Stimulated activated CD8-positive, alpha-beta memory T cell treated with anti-CD3 and anti-CD28 coated beads, Interleukin-2, amount 100 ng/mL, for 1 hour (primary cell): ENCODE measurements at places on chromosomes 16 and 17.
A peak's percentile ranks its signal among the peaks of the same experiment; 100 is the strongest.

GRCh38 chr17:21474815-21475214, 98.7 kb downstream of the KCNJ12 start:
- no peak for DNase-seq

GRCh38 chr16:30018731-30019158, 4.3 kb upstream of the C16orf92 start:
- DNase-seq = no peak

DNA sequence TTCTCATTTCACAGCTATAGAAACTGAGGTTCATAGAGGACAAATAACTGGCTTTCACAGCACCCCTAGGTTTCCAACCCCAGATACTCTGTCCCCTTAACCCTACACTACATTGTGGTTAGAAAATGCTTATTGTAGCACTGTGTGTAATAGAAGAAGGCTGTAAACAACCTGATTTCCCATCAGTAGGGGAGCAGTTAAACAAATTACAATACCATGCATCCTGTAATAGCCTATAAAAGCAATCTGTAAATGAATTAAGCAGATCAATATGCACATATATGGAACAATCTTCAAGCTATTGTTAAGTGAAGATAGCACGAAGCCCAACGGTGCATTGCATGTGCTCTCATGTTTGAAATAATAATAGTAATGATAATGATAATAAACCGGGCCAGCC, 39.2 kb upstream of the XPO6 start:
- no peak for DNase-seq

DNA sequence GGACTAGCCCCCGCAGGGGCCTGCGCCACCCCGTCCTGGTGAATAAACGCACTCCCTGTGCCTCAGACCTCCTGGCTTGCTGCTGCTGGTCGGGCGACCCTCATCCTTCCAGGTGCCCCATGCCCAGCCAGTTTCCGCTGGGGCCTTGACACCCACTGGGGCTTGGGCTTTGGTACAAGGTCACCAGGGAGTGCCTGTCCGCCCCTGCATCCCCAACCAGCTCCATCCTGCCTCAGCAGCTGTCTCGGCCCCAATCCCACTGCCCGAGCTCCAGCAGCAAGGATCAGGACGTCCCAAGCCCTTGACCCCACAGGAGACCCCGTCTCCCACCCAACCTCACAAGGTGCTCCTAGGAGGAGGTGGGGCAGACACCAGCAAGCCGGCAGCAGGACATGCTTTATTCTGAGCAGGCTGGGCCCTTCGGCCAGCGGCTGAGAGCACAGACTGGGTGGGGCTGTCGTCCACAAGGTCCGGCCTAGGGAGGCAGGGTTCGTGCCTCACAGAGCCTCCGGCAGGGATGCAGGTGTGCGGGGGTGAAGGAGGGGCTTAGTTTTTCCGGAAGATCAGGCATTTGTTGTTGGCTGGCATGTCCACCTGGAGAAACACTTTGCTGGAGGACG, 1.9 kb downstream of the METTL26 start:
- DNase-seq = no peak

- DNase-seq = no peak
These were observed 64.2 kb downstream of the STH start for GRCh38 chr17:46063241-46063640.

DNA sequence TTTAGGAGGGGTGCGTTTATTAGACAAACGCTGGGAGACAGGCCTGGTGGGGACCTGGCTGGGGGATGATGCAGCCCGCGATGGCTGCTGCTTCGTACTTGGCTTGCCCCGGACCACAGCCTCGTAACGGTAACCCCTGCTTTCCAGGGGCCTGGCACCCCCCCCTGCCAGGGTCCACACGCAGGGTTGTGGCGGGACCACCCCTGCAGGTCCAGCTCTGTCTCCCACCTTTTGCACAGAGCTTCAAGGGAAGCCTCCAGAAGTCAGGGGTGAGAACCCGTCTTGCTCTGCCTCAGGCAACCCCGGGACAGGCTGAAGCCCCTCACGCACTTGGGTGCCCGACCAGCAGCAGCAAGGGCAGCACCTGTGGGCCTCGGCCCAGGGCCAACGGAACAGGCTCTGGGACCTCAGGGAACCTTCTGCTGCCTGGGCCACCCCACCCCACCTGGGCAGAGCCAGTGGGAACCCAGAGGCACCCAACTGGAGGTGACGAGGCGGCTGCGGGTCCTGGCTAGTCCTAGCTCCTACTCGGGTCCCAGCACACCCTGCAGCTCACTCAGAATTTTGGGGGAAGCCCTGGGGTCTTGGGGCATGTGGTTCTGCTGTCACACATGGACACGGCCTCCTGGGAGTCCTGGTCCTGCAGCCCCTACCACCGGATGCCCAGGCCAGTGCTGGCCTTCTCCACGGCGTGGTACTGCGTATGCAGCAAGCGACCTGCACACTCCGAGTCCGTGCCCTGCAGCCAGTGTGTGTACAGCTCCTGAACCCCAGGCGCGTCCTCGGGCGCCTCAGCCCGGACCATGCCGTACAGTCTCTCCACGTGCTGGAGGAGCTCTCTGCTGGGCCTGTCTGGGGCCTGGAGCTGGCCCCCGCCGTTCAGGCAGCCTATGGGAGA, 3.1 kb downstream of the HAGHL start:
- no peak for DNase-seq

DNA sequence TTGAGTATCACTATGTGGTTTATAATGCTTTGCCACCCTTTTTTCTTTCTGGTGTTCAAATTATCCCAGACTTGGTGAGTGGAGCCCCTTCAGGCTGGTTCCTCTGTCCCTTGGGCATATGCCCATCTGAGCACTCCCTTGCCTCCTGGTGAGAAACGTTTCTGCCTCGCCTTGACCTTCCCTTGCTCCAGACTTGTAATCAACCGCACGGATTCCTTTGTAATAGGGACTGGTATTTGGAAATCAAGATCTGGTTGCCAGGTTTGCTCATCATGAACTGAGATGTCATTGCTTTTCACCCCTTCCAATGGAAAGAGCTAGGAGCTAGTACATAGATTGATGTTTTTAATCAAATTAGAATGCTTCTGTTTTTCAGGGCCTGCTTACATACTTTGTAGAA, 43.7 kb downstream of the SEC14L1 start:
- DNase-seq = no peak

- no peak for DNase-seq
These were observed 94.8 kb downstream of the RMI2 start for GRCh38 chr16:11439790-11440656.

- peak; percentile 40 for DNase-seq
These were observed 689 bp upstream of the TBC1D24 start for GRCh38 chr16:2473999-2474876.

- DNase-seq = peak; percentile 42
These were observed 15.7 kb downstream of the CAVIN1 start for GRCh38 chr17:42407289-42407836.

- no peak for DNase-seq
These were observed 39.9 kb downstream of the ADCY7 start for GRCh38 chr16:50306287-50306686.

DNA sequence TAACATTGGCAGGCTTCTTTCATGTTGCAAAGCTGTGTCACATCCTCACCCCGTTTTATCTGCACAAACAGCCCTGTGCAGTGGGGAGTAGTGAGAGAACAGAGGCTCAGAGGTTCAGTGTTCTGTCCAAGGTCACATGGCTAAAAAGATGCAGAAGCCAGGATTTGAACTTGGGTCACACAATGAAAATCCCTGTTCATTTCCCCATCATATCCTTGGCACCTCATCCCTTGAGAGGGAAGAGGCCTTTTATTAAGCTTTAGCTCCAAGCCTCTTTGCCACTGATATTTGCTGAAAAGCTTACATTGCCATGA, 106.6 kb downstream of the AMFR start:
- DNase-seq = no peak

DNA sequence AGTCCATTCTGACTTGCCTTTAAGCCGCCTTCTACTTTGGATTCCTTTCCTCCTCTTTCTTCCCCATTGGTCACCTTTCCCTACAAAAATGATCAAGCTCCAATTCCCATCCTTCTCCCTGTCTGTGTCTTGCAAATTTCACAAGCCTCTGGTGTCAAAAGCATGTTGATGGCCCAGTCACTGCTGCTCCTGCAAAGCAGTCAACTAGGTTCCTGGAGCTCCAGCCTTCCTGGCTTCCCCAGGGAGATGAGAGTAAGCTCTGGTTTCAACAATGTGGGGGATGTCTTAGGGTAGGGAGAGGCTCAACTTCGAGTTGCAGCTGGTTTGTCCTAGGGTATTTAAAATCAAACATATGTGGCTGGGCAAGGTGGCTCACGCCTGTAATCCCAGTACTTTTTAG, 36.1 kb upstream of the HELZ start:
- DNase-seq = no peak

DNA sequence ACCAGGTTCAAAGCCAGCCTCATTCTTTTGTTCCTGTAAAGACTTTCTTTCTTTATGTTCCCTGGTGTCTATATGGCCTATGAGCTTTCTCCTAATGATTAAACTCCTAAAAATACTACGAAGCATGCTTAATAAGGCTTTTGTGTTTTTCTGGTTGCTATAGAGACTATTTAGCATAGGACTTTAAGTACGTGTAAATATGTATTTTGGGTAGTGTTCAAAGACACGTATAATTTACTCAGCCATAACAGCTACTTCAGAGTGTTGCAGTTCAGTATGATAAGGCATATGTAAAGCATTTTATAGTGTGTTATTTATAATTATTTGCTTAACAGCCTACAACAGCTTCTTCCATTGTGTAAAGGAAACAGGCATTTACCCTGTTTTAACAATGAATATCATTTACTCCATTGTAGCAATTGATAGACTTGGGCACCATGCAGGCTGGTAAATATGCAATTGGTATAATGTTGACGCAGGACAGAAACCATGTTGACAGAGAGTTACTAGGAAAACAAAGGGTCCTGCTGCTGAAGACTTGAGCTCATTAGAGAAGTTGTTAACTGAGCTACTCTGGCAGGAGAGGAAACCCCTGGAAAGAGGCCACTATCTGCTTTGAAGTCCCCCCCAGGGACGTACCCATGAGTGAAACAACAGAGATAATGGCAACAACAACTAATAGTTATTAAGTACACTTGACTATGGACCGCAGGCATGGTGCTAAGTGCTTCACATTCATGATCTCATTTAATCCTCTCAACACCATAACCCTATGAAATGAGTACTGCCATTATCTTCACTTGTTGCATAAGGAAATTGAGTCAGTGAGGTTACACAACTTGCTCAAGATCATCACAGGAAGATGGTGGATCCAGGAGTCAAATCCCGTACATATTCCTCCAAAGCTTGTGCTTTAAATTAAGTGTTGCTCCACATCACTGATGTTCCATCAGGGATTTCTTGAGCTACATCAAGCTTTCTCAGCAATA, 342.2 kb upstream of the DYNLRB2 start:
- DNase-seq = no peak

DNA sequence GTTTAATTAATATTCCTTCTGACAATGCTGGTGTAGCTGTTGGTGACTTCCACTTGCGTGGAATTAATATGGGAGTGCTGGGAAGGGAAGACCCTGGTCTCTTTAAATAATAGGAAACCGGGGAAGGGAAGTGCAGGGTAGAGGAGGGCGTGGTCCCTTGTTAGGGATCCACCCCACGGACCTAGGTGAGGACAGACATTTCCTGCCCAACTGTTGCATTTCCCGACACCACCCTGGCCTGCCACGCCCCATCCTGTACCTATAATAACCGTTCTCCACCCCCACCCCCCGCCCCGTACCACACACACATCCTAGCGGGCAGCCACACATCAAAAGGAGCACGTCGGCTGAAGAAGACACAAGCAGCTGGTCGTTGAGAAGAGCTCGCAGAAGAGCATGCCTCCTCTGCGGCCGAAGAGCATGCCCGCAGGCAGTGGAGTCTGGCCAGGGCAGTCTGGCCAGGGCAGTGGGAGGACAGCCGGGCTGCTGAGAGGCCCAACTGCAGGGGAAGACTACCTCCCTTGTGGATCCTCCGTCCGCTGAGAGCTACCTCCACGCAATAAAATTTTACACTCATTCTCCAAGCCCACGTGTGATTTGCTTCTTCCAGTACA, 36.8 kb upstream of the MMD start:
- DNase-seq = no peak

DNA sequence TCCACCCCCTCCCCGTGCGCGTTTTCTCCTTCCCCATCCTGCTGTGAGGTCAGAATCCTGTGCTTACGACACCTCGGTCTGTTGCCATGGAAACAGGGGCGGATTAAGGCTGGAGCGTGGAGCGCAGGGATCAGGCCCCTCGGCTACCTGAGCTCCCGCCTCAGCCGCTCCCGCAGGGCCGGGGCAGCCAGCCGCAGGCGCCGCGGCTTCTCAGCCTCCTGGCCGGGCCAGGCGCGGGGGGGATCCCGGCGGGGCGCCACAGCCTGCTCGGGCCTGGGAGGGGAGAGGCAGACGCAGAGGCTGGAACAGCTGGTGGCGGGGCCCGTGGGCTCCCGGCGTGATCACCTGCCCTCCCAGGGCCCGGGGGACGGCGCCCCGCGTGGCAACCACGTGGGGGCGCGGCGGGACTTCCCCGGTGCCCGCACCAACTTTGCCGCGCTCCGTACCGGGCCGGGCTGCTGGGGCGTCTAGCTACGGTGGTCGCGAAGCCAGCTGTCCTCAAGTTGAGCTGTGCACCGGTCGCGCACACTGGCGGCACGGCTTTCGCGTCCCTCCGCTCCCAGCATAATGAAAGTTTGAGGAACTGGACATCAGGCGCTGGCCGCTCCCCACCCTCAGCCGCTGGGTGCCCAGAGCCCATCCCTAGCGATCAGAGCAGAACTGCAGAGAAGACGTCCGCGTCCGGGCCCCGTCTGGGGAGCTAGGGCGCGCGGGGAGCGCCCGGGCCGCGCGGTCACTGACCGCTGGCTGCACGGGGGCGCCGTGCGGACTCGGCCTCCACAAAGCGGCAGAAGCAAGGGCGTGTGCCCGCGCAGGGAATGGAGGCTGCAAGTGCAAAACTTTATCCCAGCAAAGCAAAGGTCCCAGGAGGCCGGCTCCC, 1.2 kb downstream of the RTN4RL1 start:
- no peak for DNase-seq

DNA sequence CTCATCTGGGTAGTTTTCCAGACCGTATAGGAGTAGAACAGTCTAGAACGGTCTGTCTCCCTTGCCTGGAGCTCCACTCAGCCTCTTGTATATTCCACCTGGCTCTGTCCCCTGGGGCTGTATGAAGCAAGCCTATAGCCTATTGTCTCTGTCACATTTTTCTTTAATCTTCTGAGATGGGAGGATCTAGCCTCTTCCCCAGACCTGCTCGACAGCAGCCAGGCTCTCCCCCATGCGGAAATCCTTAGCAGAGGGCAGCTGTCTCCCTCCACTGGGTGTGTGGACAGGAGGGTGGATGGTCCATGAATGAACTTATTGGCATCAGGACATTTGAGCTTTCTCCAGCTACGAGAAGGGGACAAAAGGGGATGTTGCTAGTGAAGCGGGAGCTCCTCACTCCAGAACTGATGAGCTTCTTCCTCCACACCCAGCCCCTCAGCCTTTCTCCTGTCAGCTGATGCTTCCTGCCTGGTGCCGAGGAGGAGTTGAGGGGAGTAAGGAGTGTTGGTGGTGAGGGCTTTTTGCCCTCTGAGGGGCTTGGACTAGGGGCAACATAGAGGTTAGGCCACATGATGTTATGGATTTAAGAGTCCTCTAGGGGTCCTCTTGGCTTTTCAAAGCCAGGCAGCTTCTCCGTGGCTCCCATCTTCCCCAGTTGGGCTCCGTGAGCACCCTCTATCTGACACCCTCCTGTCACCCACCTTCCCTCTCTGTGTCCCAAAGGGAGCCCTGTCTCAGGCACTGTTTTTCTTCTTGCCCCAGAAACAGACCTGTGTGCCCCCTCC, 28.0 kb downstream of the ARHGAP23 start:
- no peak for DNase-seq

GRCh38 chr16:56617212-56618085, 8.1 kb upstream of the MT1E start:
- no peak for DNase-seq
